ENCODE measurements at places on chromosomes 11 and 22.
A peak's percentile ranks its signal among the peaks of the same experiment; 100 is the strongest.

DNA sequence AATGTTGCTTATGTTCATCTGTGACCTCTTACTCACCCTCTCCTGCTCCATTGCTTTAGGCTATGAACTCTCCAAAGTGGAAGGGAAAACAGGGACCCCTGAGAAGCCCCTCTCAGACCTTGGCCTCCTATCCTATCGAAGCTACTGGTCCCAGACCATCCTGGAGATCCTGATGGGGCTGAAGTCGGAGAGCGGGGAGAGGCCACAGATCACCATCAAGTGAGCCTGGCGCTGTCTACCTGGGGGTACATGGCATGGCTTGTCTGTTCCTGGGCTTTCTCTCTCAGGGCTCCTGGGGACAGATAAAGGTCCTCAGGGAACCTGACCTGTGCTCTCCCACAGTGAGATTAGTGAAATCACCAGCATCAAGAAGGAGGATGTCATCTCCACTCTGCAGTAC is 2.1 kb downstream of the RNASEH2C start:
- no peak for DNase-seq

- no peak for DNase-seq
Observed at GRCh38 chr22:31609716-31610115, 52.3 kb downstream of the PISD start.

DNA sequence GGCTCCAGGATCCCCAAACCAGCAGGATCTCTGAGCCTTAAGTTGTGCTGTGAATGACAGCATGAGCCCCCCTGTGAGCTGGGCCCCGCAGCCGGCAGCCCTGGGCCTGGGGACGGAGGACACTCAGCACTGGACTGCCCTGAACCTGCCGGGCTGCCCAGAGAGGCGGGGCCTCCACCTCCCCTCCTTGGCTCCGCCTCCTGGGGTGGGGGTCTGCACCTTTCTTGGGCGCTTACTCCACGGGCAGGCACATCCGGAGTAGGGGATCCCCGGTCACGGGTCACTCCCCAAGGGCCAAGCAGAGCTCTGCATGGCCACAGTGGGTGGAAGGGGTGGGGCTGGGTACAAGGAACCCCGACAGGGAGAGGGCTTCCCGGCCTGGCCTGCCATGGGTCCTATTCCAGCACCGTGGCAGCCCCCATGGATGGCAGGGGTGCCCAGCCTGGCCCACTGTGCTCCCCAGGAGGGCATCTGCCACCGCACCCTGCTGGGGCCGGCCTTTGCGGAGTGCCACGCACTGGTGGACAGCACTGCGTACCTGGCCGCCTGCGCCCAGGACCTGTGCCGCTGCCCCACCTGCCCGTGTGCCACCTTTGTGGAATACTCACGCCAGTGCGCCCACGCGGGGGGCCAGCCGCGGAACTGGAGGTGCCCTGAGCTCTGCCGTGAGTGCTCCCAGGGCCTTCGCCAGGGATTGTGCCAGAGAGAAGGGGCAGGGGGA is 5.4 kb downstream of the MUC5B start:
- no peak for DNase-seq

GRCh38 chr22:32628628-32629572 is 154.3 kb downstream of the FBXO7 start:
- DNase-seq: no peak

GRCh38 chr11:130071211-130071712 is 1.6 kb downstream of the APLP2 start:
- DNase-seq: no peak

DNA sequence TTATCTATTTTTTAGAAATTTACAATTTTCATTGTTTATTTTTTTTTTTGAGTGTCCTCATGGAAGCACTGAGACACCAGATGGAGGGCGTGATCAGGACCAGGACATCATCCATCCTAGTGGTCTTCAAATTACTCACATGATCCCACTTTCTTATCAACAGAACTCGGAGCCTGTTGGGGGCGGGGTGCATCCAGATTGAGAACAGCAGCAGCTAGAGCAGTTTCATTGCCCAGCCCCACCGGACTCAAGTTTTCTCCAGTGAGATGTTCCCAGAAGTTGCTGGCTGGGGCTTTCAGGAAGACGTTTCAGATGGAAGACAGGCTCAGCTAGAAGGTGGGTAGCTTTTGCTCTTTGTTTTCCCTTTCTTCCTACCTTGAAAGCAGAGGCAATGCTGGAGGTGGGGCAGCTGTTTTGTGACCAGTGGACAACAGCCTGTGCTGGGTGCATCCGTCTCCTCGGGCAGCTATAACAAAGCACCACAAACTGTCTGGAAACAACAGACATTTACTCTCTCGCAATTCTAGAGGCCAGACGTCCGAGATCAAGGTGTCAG is 562.1 kb downstream of the TBC1D22A start:
- DNase-seq: no peak

GRCh38 chr22:20211997-20212753 is 55.9 kb downstream of the RTN4R start:
- DNase-seq: no peak

- no peak for DNase-seq
Observed at GRCh38 chr11:58606930-58607714, 15.3 kb upstream of the CNTF start.

- no peak for DNase-seq
Observed at GRCh38 chr22:43570531-43571165, 158.8 kb downstream of the MPPED1 start.

GRCh38 chr22:47289336-47289985 is 527.0 kb downstream of the TBC1D22A start:
- no peak for DNase-seq

DNA sequence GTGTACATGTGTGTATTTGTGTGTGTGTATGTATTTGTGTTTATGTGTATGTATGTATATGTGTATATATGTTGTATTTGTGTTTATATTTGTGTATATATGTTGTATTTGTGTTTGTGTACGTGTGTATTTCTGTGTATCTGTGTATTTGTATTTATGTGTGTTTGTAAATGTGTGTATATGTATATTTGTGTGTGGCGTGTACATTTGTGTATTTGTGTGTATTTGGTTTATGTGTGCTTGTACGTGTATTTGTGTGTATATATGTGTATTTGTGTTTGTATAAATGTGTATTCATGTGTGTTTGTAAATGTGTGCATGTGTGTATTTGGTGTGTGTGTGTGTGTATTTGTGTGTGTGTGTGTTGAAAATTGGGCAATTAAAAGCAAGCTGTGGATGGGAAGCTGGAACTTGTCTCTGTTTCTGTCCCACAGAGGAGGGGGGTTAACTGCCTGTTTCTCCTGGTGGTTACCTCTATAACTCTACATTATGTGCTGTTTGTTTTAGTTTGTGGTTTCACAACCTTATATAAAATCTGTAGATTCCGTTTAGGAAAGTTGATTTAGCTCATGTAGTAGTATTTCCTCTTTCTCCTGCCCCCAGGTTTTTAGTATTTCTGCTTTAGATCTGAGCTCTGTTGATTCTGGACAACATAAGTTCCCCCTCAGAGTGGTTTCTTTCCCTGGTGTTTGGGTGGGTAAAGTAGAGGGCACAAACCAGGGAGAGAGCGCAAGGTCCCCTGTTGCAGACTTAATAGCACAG is 28.9 kb downstream of the AP2A2 start:
- no peak for DNase-seq

DNA sequence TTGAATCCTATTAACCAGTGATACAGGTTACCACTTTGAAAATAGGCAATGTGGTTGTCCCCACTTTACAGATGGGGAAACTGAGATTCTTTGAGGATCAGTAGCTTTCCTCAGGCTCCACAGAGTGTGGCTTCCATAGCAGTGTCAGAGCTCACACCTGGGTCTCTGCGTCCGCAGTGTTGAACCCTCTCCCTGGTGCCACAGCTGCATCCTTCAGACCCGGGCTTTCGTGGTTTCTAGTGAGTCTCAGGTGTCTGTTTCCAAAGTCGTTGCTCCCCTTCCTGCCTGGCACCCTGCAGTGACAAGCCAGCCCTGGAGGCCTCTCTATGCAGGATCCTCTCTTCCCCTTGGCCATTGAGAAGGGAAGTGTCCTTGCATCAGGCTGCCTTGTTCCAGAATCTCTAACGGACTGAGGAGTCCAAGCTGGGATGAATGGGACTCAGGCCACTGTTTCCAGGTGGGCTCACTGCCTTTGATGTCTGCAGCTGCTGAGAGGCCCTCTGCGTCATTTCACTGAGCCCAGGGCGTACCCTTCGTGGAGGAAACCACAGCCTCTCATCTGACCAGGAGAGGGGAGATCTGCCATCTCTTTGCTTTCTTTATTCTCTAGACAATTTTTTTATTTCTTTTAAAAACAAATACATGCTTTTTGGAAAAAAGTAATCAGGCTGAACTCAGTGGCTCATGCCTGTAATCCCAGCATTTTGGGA is 48.4 kb upstream of the MICAL2 start:
- DNase-seq: no peak

GRCh38 chr11:35964841-35965240 is 21.0 kb downstream of the LDLRAD3 start:
- no peak for DNase-seq

DNA sequence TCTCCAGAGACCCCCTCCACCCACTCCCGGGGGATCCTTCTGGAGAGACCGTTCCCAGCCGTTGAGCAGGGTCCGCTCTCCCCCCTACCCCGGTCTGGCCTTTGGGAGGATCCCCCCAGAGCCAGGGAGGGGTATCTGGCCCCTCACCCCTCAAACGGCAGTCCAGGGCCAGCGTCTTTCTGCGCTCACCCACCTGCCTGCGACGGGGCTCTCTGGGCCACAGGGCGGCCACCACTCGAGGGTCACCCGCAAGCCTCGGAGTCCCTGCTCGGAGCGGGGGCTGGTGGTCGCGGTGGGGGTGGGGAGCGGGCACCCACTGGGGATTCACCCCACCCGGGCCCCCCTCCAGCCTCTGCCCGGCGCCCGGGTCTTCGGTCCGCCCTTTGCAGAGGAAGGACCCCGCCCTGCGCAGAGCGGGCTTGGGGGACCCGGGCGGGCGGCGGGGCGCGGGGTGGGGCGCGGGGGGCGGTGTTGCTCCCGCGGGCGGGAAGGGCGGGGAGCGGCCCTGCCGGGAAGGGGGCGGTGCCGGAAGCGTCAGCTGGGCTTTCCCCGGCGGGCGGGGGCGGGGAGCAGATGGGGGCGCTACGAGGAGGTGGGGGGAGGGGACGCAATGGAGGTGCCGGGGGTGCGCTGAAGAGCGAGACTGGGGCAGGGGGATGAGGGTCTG is 16.6 kb downstream of the CRELD2 start:
- DNase-seq: peak; percentile 93

- no peak for DNase-seq
Observed at GRCh38 chr11:126390272-126390867, 34.9 kb downstream of the ST3GAL4 start.

DNA sequence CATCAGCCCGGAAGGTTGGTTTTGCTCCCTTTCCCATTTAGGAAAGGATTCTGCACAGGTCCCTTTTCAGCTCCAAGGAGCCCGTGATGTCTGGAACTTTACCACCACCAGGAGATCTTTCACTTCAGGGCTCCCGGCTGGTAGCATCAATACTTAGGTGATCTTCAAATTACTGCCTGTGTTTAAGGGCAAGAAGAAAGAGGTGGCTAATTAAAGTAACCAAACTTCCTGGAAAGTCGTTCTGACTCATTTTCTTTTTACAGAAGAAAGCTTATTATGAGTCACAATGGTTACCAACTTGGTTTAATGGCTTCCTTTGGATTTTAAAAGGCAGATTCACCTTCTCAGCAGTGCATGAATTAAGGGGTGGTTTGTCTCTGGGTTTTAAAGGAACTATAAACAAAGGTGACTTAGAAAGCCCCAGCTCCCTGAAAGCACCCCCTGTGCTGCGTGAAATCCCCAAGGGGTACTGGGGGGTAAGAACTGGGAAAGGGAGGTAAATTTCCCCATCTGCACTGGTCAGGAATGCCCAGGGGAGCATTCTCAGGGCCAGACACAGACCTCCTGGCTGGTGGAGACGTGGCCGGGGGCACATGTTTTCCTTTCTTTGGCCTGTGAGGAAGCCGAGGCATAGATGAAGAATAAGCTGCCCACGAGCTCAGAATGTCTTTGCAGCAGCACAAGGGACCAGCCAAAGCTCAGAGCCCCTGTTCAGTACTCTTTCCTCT is 8.8 kb downstream of the POU2F3 start:
- no peak for DNase-seq

GRCh38 chr22:43213051-43213450 is 26.1 kb upstream of the TTLL12 start:
- DNase-seq: no peak

- no peak for DNase-seq
Observed at GRCh38 chr11:63490551-63491239, at the start of gene PLAAT5. PLAAT5 (minus strand) TSS chr11:63491167; CDS start chr11:63491034, 133 bp downstream.

GRCh38 chr11:32809313-32809712 is 14.9 kb upstream of the CCDC73 start:
- DNase-seq: peak; percentile 22

DNA sequence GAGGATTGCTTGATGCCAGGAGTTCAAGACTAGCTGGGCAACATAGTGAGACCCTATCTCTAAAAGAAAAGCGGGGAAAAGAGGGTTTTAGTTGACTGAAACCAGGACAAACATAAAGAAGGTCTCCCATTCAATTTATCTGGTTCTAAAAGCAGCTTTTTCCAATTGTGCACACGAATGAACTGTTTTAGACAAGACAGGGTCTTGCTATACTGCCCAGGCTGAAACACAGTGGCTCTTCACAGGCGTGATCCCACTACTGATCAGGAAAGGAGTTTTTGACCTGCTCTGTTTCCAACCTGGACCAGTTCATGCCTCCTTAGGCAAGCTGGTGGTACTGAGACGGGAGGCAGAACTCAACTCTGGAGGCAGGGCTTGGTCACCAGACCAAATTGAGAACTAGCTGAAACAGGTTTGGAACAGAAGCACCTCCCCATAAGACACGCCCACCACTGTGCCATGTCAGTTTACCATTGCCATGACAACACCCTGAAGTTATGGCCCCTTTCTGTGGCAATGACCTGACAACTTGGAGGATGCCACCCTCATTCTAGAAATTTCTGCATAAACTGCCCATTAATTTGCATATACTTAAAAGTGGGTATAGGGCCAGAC is 2.8 kb upstream of the NUCB2 start:
- DNase-seq: no peak

- no peak for DNase-seq
Observed at GRCh38 chr11:22536071-22536470, 89.6 kb downstream of the FANCF start.

DNA sequence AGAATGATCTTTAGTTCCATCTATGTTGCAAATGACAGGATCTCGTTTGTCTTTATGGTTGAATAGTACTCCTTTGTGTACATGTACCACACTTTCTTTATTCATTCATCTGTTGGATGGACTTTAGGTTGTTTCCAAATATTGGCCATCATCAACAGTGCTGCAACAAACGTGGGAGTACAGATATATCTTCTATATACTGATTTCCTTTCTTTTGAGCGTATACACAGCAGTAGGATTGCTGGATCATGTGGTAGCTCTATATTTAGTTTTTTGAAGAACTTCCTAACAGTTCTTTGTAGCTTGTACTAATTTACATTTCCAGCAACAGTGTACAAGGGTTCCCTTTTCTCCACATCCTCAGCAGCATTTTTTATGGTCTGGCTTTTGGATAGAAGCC is 407.5 kb upstream of the ANO5 start:
- DNase-seq: no peak

- DNase-seq: no peak
Observed at GRCh38 chr11:26960281-26960680, 33.6 kb upstream of the FIBIN start.

- DNase-seq: no peak
Observed at GRCh38 chr11:69303427-69303826, 9.5 kb downstream of the MYEOV start.

GRCh38 chr11:112522536-112522935 is 261.9 kb upstream of the PLET1 start:
- no peak for DNase-seq

GRCh38 chr11:88801484-88802123 is 264.2 kb downstream of the GRM5 start:
- no peak for DNase-seq
